Kidney capillary endothelial cell (primary cell): ENCODE measurements at places on chromosomes 6 and 20.

- no peak for DNase-seq
These were observed 43.7 kb upstream of the VSX1 start for GRCh38 chr20:25125636-25126035.

- DNase-seq: no peak
These were observed 26.7 kb upstream of the TTPAL start for GRCh38 chr20:44448753-44449546.

GRCh38 chr6:170512249-170512648 lies 40.9 kb downstream of the PSMB1 start:
- no peak for DNase-seq

DNA sequence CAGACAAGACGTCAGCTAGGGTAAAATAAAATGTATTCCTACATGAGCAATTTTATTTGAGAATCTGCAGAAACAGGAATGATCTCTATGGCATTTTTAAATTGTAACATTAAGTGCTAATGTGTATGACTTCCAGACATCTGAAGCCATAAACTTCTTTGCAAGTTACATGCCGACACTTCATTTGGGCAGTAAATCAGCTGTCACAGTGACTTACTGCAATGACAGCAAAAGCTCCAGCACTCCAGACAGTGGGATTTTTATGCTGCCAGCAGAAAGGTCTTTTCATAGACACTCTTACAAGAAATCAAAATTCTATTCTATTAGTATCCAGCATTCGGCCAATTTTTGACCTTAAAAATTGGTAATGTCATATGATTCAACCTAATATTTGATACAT lies 156.3 kb upstream of the SNX9 start:
- DNase-seq: no peak

DNA sequence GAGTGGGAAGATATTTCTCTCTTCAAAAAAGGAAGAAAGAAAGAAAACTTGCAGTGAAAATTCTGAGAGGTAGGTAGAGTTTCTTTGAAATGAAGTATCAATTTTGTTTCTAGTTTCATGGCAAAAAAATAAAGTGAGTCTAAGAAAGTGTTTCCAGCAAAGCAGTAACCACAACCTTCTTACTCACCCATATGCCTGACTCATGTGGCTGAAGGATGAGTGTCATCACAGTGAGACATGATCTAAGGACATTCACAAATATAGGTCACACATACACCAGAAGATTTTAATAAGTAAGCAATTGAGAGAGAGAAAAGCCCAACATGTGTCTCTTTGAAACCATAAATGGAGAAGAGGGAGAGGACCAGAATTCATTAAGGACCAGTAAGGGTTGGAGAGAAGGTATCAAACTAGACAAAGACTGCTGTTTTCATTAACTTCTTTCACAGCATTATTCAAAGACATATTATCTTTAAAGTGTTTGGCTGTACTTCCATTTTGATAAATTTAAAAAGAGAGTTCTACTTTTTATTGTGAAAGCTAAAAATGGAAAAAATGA lies 169.5 kb downstream of the FRK start:
- peak; percentile 2 for DNase-seq
